NAMALWA (cell line): ENCODE measurements at places on chromosomes 3 and 15.
A peak's percentile ranks its signal among the peaks of the same experiment; 100 is the strongest.

DNA sequence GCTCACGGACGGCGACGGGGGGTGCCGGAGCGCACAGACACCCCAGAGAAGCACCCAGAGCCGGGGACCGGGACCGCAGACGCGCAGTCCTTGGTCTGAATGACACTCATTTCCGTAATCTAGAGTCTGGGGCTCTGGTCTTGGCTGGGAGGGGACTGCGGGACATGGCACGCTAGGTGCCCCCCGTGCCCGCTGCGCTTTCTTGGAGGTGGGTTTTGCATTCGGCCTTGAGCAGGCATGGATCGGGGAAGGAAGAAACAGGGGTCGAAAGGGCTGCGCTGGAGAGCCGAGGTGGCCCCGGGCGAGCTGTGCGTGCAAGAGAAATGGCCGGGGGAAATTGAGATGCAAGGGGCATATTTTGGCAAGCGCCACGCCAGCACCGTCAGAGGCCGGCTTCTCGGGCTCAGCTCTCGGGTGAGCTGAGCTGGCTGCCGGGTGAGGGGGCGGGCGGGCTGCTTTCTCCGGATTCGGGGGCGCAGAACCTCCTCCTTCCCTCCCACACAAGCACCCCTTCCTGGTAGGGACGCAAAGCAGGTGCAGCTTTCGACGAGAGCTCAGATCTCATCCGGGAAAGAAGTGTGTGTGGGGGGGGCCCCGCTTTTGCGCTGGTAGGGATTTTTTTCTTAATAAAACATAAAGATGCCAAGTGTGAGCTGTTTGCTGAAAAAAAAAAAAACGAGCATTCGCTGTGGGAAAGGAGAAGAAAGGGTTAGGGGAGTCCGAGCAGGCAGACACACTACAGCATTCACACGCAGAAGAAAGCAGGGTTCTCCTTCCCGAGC, 963 bp upstream of the NTRK3 start:
- no peak for DNase-seq

- DNase-seq: peak; percentile 11
These were observed 43.7 kb downstream of the PARP15 start for GRCh38 chr3:122621112-122621511.

DNA sequence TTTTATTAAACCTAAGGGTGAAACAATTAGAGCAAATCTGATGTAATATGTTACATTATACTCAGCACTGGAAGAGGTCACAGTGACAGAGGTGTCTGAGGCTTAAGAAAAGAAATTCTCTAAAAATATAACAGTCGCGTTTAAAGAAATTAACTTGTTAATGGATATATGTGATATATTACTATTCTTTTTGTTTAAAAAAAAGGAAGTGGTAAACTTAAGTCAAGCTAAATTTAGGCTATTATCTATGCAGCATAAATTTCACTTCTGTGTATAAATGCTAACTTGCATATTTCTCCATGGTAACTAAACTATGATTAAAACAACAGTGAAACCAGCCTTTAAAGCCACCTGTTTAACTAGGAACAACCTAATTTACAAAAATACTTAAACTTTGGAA, 191.3 kb downstream of the FOXP1 start:
- DNase-seq: peak; percentile 67

- no peak for DNase-seq
These were observed 55.6 kb upstream of the RGMA start for GRCh38 chr15:93144463-93145236.

- no peak for DNase-seq
These were observed 140.6 kb downstream of the EEFSEC start for GRCh38 chr3:128293930-128294329.

DNA sequence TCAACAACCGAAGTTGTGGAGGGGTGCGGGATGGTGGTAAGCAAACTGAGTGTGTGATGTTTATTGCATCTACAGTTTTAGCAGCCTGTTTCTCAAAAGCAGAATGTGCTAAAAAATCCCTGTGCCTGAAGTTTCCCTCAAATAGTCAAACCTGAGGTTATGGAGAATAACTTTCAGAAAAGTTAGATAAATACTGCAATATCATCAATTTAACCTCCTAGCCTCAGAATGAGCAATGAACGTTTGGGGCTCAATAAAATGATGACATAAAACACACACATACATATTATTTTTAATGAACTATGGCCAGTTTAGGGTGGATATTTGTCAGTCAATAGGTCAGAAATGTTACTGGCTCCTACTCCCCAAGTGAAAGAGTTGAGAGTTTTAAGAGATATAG, 201.6 kb downstream of the SEMA6D start:
- DNase-seq: no peak

DNA sequence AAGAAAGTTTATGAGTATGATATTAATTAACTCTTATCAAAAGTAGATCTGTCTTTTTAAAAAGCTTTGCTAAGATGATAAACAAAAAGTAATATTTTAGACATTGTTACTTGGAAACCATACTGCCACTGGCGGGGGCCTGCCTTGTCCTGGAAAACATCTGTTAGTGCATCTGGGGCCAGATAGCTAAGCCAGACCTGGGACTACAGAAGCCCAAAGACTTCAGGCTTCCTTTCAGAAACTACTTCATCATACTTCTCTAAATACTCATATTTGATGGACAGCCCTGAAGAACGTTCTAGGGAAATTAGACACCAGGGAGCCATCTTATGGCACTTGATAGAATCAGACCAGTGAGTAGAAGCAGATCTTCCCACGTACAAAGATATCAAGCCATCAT, 795.4 kb upstream of the SEMA6D start:
- DNase-seq: no peak

GRCh38 chr15:69472046-69472445, 19.4 kb downstream of the RPLP1 start:
- no peak for DNase-seq
